ENCODE measurements at places on chromosomes 12 and 14.

- no peak for DNase-seq
Measured at GRCh38 chr12:14169281-14169680, 187.9 kb upstream of the GRIN2B start.

DNA sequence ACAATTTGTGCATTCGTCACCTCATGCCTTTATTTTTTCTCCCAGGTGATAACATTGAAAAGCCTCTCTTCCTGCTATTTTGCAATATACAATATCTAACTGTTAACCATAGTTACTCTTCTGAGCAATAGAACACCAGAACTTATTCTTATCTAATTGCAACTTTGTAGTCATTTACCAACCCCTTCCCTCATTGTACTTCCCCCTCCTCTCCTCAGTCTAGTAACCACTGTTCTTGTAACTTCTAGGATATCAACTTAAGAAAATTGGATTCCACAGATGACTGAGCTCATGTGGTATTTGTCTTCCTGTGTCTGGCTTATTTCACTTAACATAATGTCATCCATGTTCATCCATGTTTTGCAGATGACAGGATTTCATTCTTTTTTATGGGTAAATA, 7.6 kb downstream of the MUCL1 start:
- no peak for DNase-seq

DNA sequence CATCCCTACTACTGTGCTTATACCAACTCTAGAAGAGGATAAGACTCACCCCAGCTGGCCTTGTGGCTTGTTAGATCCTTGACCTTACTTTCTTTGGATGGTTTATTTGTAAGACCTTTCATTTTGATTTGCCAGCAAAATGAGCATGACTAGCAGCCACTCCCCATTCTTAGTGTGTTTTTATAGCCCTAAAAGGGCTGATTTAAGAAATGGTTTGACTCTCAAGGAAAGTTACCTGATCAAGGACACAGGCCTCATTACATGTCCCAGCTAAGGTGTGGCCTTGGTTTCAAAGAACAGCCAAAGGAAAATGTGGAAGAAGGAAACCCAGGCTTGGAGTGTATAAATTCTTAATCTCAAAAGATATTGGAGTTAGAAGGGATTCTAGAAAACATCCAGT, 41.4 kb downstream of the SLC17A8 start:
- no peak for DNase-seq

GRCh38 chr12:118404876-118405521, 28.6 kb downstream of the SUDS3 start:
- peak; percentile 59 for DNase-seq

DNA sequence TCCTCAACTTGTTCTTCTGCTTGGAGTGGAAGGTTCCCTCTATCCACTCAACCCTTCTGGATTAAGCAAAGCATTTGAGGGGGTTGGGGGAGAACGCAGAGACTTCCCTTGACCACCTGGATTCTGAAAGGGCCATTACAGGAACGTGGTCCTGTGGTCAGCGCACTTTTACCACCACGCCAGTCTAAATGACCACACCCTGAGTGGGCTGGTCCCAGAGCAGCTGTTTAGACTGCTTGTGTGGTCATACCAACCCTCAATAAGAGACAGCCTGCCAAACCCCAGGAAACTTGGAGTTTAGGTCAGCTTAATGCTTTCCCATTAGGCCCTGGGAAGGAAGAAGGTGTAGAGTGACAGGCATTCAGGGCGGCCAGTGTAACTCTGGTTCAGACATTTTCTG, 165.5 kb upstream of the ATP2B1 start:
- no peak for DNase-seq

DNA sequence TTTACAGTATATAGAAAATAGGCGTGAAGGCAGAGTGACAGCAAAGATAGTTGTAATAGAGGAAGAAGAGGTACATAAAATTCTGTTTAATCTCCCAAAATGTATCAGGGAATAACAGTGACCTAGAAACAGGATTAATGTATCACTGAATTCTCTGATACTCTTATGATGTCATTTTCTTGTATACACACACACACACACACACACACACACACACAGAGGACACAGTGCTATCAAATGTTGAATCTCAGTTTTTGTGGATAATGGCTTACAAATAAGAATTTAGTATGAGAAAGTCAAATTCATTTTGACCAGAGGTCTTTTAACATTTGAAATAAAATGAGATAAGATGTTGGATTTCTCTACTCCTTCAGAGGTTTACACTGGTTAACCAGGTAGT, 4.3 kb upstream of the LRIG3 start:
- DNase-seq = no peak

GRCh38 chr12:113911971-113912759, 54.0 kb downstream of the RBM19 start:
- DNase-seq = no peak

DNA sequence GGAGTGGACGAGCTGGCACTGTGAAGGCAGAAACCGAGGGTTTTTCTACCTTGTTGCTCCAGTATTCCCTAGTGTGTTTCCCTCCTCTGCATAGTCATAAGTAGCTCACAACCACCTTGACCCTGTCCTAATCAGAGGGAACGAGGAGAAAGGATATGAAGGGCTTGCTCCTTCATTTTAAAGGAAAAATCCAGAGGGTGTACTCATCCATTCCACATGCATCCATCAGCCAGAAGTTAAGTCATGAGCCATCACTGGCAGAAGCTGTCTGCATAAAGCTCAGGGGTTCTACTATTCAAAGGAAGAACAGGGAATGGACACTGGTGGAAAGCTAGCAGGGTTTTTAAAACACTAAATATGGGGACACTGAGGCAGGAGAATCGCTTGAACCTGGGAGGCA, 84.3 kb upstream of the FOXN3 start:
- DNase-seq = no peak

DNA sequence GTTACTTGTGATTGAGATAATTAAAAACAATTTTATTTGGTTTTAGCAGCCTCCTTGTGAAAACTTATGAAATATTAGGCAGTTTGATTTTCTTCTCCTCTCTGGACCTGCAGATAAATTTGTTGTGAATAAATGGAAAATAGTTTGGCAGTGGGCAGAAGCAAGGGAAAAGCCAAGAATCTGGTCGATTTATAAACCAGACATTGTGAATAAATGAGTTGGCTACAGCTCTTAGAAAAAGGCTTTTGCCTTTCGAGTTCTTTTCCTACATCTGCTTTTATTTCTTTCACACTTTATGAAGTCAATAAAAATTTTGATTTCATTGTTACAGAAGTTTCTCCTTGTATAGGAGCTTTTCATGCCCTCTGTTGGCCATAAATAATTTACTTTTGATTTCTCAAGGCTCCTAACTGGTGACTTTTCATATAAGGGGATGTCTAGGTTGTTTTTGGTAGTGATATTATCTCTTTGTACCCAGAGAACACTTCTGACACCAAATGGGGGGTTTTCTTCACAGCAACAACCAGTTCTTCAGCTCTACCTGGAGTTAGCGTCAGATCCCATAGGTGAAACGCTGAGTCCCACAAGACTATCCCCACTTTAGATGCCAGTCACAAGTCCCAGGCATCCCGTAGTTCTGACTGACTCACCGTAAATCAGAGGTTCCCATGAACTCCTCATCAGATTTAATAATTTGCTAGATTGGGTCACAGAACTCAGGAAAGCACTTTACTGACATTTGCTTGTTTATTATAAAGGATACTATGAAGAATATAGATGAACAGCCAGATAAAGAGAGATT, 136.5 kb upstream of the DNM1L start:
- DNase-seq = no peak

- DNase-seq = no peak
Measured at GRCh38 chr12:100699209-100699608, 95.4 kb upstream of the ANO4 start.

GRCh38 chr12:54723379-54724256, 75.5 kb upstream of the DCD start:
- no peak for DNase-seq

GRCh38 chr14:87049950-87050349, 943.0 kb downstream of the GALC start:
- DNase-seq = peak; percentile 56

DNA sequence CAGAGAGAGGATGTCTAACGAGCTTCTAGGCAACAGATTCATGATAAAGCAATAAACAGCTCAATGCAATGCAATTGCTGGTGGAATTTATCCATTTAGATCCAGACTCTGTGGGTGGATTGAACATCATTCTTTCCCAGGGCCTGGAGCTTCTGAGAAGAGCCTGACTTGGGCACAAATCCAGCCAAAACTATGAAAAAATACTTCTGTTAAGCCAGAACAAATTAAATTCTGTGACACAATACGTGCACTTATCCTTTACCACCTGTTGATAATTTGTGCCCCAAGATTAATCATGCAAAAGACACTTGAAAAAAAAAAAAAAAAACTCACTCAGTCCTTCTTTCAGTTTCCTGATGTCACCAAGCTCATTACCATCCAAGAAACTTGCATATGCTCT, 446.0 kb upstream of the DCN start:
- DNase-seq = no peak

- DNase-seq = no peak
Measured at GRCh38 chr12:30898846-30899245, 27.7 kb upstream of the TSPAN11 start.

GRCh38 chr12:48105321-48105866, 485 bp downstream of the SENP1 start:
- no peak for DNase-seq

DNA sequence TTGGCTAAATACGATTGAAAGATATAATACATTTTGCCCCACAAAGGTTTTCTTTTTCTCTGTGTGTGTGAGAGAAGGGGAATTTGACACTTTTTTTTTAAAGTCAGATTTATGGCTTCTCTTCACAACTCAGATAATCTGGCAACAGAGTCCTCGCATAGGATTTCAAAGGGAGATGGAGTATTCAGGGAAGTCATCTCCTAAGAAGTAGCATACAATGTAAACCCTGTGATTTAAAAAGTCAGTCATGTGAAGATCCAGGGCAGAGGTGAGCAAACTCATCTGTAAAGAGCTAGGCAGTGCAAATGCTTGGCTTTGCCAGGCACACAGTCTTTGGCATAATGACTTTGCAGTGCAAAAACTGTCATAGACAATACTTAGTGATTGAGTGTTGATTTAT, 1526.3 kb downstream of the AACS start:
- no peak for DNase-seq

GRCh38 chr12:96241846-96242256, 47.7 kb downstream of the ELK3 start:
- DNase-seq = no peak

DNA sequence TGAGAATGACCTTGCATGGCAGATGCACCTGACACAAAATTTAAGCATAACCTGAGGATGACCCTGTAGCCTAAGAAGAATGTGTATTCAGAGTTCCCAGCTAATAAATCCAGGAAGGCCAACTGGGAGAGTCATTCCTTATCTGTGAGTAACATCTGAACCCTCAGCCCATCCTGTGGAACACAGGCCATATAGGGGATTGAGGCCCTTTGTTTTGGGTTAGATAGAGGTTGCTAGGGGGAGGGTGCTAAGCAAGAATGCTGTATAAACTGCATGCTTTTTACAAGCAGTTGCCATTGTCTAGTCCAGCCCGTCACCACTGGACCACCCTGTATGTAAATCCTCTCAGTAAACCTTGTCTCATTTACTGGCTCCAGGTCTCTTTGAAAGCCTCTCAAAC, 77.0 kb downstream of the BICD1 start:
- DNase-seq = no peak

GRCh38 chr12:74539261-74539660, 1.6 kb downstream of the ATXN7L3B start:
- no peak for DNase-seq

Data from NCI-H345 (cell line).